Forelimb muscle (tissue), 1 donor: ENCODE measurements at places on chromosomes 3 and 15. TPM values are rescaled to one million over a fixed set of nuclear protein-coding genes. Genes with fewer than 3 reads are reported as not detected.

GRCh38 chr15:48695088-48695826 is 49.7 kb upstream of the FBN1 start:
- no peak for DNase-seq

DNA sequence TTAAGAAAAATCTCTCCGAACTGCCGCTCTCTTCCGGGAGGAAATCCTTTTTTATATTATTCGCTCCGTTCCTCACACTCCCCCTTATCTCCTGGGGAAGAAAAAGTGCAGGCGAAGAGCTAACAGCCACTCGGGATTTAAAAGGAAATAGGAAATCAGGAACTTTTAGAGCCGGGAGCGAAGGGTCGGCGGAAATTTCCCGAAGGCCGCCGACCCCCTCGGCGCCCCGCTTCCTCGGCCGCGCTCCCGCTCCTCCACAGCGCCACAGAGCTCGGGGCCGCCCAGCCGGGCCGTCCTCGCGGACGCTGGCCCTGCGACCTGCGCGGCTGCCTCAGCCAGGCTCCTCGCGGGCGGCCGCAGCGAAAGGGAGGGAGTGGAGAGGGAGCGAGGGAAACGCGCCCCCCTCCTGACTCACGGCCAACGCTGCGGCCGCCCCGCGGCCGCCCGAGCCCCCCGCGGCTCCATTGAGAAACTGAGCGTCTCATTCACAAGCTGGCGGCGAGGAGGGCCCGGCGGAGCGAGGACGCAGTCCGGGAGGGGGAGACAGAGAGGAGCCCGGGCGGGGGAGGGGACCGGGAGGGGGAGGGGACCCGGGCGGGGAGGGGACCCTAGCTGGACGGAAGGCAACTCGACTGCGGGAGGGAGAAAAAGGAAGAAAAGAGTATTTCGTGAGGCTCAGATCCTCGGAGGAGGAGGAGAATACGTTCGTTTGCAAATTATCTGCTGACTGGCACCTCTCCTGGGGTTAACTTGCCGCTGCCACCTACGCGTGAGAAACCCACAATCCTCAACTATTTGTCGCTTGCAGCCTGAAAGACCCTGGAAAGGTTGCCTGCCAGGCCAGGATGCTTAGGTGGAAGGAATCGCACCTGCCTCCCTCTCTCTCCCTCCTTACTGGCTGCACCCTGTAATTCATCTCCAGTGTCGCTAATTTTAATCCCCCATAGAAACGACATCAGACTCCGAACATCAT is at the start of gene PTPN9:
Gene PTPN9, minus strand, starts transcription at position 368 of the 973 bp plus-strand sequence. CDS start 539 bp downstream, outside the sequence.
- DNase-seq = peak; percentile 35

DNA sequence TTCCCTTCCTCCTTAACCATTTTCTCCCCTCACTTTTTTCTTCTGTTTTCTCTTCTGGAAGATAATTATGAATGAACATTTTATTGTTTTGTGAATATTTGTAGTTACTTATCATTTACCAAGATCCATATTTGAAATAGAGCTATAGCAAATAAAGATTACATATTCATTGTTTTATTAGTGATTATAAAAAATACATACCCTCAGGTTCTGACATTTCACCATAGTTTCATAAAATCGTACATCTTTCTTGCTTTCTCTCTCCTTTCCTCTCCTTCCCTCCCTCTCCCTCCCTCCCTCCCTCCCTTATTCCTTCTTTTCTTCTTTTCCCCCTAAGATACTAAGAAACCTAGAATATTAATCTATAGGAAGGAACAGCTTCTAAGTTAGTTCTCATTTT is 410.9 kb upstream of the GOLIM4 start:
- DNase-seq = no peak

Gene CSPG4
- polyA plus RNA-seq = 108 TPM

GRCh38 chr3:34001022-34001421 is 202.6 kb downstream of the PDCD6IP start:
- no peak for DNase-seq

Gene PLSCR5
- not detected for polyA plus RNA-seq

DNA sequence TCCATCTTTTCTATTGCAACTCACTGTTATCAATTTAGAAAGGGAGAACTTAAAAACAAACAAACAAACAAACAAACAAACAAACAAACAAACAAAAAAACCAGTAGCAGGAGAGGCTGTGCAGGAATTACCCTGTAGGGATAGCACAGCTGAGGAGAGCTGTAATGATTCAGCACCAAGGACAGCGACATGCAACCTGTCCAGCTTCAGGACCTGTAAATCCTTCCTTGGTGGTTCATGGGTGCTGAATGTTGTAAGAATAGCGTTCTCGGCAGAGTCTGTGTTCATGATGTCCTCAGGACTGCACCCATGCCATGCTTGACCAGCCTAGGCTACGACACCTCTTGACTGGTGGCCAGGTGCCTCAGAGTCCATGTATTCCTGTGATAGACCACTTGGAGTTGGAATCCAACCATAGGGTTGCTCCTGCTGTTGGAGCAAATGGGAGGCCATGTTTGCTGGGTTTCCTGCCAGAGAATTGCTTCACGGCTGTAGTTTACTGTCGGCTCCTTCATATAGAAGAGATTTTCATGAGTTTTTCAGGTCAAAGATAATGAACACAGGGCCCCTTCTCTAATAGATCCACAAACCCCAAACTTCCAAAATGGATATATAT is 65.9 kb downstream of the CACNA2D3 start:
- DNase-seq = peak; percentile 59

DNA sequence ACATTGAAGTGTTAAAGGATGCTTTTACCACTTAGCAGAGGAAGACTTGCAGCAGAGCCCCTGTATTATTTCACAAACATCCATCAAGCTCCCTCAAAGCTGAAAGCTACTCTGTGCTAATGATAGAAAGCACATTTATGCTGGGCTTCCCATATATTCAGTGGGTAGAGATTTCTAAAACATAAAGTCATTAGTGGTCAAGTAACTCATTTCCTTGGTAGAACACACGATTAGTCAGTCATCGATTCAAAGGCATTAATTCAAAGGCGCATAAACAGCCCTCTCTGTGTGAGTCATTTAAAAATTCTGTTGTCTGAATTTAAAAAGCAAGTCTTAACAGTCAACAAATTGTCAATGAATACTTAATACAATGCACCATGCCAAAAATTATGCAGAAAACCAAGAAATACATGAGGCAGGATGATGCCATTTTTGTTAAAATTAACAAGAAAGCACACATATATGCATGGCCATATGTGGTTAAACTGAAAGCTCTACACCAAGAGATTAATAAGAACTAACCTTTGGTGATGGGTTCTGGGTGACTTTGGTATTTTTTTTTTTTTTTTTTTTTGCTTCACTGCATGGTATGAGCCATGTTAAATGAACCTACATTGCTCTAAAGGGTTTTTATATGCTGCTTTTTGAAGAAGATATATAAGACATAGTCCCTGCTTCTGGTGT is 61.7 kb downstream of the LDHAL6B start:
- DNase-seq = no peak

- DNase-seq = no peak
Measured at GRCh38 chr3:14142567-14143270, 17.9 kb downstream of the TMEM43 start.

GRCh38 chr15:29534378-29534777 is 264.8 kb upstream of the NSMCE3 start:
- DNase-seq = no peak

GRCh38 chr3:71304684-71305083 is 278.8 kb downstream of the FOXP1 start:
- DNase-seq = peak; percentile 34

DNA sequence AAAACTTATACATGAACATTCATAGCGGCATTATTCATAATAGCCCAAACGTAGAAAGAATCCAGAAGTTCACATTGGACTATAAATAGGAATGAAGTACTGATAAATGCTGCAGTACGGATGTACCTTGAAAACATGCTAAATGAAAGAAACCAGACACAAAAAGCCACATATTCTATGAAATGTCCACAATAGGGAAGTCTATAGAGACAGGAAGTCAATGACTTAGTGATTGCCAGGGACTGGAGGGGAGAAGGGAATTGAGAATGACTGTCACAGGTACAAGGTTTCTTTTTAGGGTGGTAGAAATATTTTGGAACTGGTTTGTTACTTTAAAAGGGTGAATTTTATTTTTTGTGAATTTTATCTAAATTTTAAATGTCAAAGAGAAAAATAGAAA is 71.4 kb upstream of the SKOR1 start:
- no peak for DNase-seq

Gene ISLR
- polyA plus RNA-seq = 142 TPM

Gene MBD4
- polyA plus RNA-seq = 26.5 TPM

Gene DPPA2
- not detected for polyA plus RNA-seq

DNA sequence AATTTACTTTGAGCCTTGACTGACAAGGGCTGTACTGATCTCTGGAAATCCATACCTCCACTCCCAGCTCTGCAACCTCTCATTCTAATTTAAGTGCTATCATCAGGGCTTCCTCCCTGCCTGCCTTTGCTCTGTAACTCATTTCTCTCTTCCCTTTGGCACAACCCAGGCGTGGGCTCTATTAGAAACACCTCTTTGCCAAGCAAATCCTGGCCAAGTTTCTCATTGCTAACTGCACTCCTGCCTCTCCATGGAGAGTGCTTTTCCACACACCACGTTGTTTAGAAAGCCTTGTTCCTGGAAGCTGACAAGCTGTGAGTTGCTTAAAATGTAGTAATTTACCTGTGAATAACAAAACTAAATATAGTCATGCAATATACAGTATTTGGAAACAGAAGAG is 20.1 kb upstream of the FSTL1 start:
- no peak for DNase-seq

DNA sequence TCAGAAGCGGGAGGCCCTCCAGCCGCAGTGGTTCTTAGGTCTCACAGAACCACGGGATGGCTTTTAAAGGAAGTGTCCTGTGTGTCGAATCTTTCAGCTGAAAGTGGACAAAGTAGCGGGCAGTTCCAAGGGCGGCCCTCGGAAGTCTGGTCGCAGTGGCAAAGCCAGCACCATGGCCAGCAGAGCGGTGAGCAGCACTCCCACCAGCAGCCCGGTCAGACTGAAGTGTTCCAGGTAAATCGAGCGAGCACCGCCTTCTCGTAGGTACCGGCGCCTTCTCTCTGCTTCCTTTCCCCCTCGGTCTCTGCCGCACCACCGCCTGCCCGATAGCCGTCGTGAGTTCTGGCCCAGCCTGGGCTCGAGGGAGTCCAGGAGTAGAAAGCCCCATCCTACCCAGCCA is 103.6 kb upstream of the ABHD17C start:
- no peak for DNase-seq
